EH (cell line): ENCODE measurements at places on chromosomes 1 and 21.
A peak's percentile ranks its signal among the peaks of the same experiment; 100 is the strongest.

DNA sequence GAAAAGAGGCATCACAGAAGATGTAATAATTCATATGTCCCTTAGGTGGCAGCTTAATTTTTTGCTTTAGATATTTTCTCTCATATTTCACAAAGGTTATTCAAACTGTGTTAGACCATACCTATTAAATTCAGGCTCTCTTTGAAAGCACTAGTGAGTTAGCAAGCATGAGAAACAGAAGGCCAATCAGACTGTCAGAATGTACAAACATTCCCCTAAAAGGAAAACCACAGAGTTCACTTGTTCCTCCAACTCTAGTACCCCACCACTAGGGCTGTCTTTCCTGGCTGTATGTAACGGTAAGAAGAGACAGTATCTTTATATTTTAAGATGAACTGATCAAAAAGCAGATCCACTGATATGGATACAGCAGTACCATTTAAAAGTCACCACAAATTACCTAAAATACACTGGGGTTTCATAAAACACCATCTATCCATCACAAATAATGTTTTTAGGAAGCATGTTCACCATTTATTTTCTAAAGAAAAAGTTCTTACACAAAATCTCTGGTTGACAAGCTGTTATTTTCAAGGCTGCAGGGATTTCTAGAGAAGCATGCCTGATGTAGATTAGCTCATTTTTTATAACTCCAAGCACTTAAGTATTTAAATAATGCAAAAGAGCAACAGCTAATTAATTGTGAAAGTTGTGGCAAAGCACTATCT is 1.8 kb downstream of the ARPC5 start:
- DNase-seq = peak; percentile 92

DNA sequence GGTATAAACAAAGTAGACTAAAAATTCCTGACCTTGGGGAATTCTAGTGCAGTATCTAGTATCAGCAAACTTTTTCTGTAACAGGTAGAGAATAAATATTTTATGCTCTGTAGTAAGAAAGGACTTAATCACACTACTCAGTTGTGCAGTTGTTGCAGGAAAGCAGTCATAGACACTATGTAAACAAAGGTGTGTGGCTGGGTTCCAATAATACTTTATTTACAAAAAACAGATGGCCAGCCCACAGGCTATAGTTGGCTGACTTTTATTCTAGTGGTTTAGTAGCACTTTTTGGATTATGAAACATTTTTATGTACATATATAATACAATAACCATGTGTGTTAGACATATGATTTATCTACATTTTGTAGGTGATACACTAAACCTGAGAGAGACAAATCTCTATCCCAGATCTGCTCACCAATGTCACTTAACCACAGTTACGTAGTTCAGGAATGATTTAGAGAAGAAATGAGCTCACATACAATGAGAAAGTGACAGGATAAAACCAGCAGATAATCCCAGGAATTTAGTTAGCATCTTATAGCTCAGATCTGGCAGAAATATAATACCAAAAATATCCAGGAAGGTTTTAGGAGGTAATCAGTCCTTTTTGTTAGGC is 56.1 kb downstream of the MIER1 start:
- DNase-seq = peak; percentile 11

DNA sequence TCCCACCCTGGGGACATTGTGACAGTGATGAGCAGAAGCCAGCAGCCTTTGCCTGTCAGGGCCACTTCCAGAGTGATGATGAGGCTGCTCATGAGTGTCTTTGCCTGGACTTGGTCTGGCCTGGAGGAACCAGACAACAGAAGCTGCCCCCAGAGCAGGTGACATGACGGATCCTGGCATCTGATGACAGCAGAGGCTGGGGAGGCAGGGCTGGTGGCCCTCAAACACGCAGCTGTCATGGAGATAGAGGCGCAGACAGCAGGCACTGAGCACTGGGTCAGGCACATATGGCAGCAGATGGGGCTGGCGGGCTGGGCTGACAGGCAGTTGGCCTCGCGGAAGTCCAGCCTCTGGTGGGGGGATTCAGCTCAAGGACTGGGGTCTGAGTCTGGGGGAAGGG is 66.4 kb upstream of the STUM start:
- DNase-seq = no peak

- DNase-seq = no peak
These were observed 34.8 kb upstream of the ST6GALNAC5 start for GRCh38 chr1:76832521-76832920.

DNA sequence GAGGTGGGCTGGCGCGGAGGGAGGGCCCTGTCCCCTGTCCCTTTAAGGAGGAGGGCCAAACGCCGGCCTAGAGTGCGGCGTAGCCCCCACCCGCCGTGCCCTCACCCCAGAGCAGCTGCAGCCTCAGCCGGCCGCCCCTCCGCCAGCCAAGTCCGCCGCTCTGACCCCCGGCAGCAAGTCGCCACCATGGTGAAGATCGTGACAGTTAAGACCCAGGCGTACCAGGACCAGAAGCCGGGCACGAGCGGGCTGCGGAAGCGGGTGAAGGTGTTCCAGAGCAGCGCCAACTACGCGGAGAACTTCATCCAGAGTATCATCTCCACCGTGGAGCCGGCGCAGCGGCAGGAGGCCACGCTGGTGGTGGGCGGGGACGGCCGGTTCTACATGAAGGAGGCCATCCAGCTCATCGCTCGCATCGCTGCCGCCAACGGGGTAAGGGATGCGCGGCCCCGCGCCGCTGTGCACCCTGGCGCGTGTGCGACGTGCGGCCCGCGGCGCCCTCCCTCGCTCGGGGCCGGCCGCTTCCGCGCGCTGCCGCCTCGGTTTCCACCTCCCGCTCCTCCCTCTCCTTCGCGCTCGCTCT is at the start of gene PGM1:
PGM1 (plus strand) TSS at position 109 of the 583 bp plus-strand sequence; CDS start at position 187, 78 bp downstream.
- peak; percentile 86 for DNase-seq

DNA sequence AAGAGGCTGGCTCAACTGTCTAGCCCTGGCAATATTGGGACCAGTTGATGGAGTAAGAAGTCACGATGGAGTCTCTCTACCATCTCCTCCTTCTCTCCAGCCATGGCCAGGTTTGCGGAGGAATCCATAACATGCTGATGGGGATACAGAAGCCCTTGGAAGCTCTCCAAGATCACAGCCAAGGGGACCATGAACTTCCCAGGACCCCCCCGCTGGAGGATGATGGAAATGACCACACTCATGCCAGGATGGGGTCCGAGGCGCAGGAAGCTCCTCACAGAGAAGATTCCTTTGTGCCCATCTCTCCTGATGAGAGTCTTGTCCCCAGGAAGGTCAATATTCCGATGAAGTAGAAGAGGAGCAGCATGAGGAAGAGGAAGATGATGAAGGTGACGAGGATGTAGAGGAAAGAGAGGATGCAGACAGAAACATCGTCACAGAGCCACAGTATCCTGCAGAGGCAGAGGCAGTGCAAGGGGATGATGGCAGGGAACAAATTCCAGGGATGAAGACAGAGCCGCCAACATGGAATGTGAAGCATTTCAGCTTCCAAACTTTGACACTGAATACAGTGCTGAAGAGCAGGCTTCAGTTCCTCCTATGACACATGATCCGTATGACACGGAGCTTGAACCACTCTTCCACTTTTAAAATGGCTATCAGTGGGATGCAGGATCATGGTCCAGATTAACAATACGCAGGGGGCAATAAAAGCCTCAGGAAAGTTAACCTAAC is 57.9 kb upstream of the EDN2 start:
- peak; percentile 61 for DNase-seq

DNA sequence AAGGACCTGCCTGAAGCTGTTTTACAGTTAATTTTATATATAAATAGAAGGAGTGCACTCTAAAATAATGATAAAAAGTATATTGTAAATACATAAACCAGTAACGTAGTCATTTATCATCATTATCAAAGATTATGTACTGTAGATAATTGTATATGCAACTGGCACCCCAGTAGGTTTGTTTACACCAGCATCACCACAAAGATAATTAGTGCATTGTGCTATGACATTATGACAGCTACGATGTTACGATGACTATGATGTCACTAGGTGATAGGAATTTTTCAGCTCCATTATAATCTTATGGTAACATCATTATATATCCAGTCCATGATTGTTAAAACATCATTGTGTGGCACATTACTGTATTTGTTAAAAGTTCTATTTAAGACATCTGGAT is 185.2 kb downstream of the LBR start:
- no peak for DNase-seq

DNA sequence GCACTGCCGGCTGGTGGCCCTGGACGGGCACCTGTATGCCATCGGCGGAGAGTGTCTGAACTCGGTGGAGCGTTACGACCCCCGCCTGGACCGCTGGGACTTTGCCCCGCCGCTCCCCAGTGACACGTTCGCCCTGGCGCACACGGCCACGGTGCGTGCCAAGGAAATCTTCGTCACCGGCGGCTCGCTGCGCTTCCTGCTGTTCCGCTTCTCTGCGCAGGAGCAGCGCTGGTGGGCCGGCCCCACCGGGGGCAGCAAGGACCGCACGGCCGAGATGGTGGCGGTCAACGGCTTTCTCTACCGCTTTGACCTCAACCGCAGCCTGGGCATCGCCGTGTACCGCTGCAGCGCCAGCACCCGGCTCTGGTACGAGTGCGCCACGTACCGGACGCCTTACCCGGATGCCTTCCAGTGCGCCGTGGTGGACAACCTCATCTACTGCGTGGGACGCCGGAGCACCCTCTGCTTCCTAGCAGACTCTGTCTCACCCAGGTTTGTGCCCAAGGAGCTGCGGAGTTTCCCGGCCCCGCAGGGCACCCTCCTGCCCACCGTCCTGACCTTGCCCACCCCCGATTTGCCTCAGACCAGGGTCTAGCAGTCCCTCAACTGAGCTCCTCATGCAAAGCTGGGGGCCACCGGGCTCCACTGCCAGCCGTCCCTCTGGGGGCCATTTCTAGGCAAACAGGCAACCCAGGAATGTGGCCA is 2.1 kb downstream of the KLHDC7A start:
- DNase-seq = no peak

GRCh38 chr1:236998546-236998945 is 5.7 kb downstream of the MT1HL1 start:
- DNase-seq = no peak
